AG08395 (cell line): ENCODE measurements at places on chromosomes 2 and 18.
A peak's percentile ranks its signal among the peaks of the same experiment; 100 is the strongest.

- no peak for DNase-seq
Observed at GRCh38 chr18:28048612-28049011, 128.3 kb downstream of the CDH2 start.

DNA sequence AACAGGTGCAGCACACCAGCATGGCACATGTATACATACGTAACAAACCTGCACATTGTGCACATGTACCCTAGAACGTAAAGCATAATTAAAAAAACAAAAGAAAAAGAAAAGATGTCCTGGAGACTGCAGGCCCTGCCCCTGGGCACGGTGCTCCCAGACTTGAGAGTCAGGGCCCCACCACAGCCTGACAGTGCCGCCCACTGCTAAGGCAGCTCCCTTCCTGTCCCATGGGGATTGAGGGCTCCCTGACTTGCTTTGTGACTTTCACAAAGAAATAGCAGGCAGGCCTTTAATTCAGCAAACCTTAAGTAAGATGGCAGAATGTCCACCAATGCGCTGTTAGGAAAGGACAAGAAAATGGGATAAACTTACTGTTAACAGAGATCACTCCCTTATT lies 116.8 kb downstream of the NDUFA10 start:
- no peak for DNase-seq

GRCh38 chr2:185643434-185643833 lies 95.2 kb upstream of the FSIP2 start:
- DNase-seq = no peak

DNA sequence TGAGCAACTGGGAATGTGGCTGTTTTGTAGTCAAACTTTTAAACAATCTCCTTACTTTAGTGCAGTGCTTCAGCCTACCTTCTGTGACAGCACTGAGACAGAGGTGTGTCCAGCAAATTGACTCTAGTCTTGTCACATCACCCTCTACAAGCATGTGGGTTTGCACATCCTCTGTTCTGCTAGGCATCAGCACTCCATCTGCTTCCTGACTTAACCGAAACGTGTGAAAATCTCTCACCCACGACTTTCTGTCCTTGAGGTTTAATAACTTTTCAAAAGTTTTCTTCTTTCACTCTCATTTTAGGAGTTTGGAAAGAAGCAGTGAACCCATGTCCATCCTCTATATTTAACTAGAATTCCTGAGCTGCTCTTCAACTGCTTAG lies 42.6 kb downstream of the TTR start:
- DNase-seq = no peak

DNA sequence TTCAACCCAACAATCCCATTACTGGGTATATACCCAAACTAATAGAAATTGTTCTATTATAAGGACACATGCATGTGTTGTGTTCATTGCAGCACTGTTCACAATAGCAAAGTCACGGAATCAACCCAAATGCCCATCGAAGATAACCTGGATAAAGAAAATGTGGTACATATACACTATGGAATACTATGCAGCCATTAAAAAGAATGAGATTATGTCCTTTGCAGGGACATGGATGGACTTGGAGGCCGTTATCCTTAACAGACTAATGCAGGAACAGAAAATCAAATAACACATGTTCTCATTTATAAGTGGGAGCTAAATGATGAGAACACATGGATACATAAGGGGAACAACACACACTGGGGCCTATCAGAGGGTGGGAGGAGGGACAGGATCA lies 65.8 kb downstream of the CCDC138 start:
- DNase-seq = no peak

DNA sequence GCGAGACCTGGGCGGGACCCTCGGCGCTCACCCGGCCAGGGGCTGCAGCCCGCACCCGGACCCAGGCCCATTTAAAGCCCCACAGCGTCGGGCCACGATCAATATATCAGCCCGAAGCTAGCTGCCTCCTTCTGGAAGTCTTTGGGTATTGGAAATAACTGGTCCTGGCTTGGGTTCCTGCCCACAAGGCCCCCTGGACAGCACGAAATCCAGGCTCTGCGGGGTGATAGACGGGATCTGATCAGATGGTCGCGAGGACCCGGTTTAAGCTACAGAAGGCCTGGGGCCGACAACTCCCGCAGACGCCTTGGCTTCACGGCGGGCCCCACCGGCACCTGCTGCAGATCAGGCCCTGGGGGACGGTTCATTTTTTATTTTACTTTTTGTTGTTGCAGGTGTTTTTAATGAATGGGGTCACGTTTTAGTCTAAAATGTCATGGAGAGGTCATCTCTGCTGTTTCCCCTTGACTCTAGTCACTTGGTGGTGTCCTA lies 362 bp upstream of the PSTPIP2 start:
- DNase-seq = no peak

GRCh38 chr2:144579556-144579955 lies 59.6 kb upstream of the ZEB2 start:
- no peak for DNase-seq

DNA sequence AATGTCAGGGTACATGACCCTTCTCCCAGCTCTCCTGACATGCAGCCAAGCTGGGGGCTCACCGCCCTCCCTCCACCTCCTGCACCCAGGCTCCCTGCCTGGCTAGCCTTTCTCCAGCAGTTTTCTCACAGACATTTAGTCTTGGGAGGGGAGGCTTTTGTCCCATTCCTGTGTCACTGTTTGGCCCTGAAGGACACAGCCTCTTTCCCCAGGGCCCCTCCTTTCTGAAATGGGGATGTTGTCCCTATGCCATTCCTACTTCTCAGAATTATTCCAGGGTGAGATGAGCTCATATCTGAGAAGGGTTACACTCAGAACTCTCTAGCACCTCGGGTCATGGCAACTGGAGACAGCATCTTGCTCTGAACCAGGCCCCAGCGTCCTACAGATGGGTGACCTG lies 47.3 kb upstream of the MRPL33 start:
- no peak for DNase-seq

GRCh38 chr18:35827903-35828275 lies 144.6 kb upstream of the RMP24 start:
- DNase-seq = no peak

- peak; percentile 13 for DNase-seq
Observed at GRCh38 chr2:195531754-195532153, 125.3 kb upstream of the SLC39A10 start.

GRCh38 chr18:75544496-75544895 lies 117.0 kb upstream of the SMIM21 start:
- peak; percentile 63 for DNase-seq

DNA sequence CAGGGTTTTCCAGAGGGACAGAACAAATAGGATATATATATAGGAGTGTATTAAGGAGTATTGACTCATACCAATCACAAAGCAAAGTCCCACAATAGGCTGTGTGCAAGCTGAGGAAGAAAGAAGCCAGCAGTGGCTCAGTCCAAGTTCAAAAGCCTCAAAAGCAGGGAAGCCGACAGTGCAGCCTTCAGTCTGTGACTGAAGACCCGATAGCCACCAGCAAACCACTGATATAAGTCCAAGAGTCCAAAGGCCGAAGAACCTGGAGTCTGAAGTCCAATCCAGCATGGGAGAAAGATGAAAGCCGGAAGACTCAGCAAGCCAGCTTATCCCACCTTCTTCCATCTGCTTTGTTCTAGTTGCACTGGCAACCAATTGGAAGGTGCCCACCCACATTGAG lies 39.0 kb upstream of the GPD2 start:
- no peak for DNase-seq

GRCh38 chr2:182207049-182207746 lies 219.6 kb downstream of the PDE1A start:
- no peak for DNase-seq

DNA sequence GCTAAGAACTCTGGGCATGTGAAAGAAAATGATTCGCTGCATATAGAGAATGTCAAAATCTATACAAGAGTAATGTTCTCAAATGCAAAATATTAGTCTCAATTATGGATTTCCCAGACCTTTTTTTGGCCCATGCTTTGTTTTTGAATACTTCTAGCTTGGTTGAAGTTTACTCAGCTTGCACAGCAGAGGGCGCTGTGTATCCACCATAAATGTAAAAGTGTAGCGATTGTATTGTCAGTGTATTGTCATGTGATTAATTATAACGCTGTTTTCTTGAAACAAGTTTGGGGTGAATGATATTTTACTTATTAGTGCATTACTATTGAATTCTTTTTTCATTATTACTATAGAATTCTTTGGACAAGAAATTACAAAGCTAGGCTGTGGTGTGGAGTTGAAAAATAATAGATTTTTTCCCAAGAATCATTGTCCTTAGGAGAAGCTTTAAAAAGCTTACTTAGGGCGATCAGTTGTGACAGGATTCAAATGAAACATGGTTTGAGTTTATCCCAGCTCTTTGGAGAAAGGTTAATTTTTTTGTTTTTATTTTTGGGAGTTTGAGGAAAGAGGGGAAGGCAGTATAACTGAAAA lies 98.3 kb downstream of the PIK3C3 start:
- DNase-seq = peak; percentile 45

- peak; percentile 41 for DNase-seq
Observed at GRCh38 chr2:63788071-63788470, 53.6 kb upstream of the UGP2 start.

DNA sequence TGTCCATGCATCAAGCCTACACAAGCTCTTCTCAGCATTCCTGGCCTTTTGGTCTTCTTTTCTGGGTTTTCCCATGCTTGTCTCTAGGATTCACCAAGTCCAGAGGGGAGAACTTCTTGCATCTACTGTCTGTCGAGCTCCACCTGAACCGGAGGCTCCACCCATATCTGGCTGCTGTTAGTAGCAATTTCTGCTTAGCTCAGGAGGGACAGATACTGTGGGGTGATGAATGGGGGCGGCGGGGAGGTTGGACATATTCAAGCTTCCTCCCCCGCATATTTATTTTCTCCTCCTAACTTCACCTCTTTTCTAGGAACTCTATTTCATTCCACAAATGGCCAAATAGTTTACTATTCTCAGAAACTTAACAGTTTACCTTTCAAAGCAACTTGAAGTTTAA lies 163.5 kb downstream of the PTH2R start:
- DNase-seq = no peak

- DNase-seq = no peak
Observed at GRCh38 chr2:160575368-160575767, 81.8 kb upstream of the RBMS1 start.

GRCh38 chr2:138421971-138422335 lies 79.6 kb upstream of the SPOPL start:
- peak; percentile 70 for DNase-seq

GRCh38 chr18:8844721-8845148 lies 139.4 kb downstream of the MTCL1 start:
- no peak for DNase-seq

- DNase-seq = no peak
Observed at GRCh38 chr18:49677762-49678413, 116.0 kb downstream of the LIPG start.

GRCh38 chr2:164757934-164758695 lies 83.5 kb downstream of the COBLL1 start:
- peak; percentile 20 for DNase-seq

- no peak for DNase-seq
Observed at GRCh38 chr18:50093366-50094064, 101.4 kb downstream of the MYO5B start.

DNA sequence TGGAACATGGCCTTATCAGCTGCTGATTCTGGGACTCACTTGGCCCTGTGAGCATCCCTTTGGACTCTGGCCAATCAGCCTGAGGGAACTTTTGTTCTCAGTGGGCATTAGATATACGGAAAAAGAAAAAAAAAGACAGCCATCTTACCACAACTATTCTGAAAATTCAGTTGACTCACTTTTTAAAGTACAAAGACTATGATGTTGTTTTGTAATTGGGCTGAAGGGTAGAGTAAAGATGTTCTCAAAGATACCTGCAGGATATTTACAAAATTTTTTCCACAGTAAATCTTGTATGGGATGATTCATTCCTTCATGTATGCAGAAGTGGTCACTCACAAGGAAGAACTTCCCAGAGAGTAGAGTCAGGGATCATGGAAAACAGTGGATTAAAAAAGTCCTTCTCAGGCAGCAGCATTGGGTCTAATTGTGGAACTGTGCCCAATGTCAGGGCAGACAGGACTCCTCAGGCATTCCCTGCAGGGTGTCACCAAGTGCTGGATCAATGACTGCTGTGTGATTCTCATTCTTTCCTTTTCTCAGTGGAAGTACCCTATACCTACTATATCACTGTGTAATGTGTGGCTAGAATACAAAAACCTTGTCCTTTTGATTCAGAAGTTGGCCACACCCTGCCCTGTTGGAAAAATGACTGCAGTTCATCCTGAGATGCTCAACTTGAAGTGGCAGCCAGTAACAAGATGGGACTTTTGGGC lies 35.4 kb downstream of the SULT1C4 start:
- DNase-seq = peak; percentile 84
